ENCODE measurements at places on chromosomes 16 and 17.

- no peak for DNase-seq
Observed at GRCh38 chr16:50276801-50277555, 10.6 kb downstream of the ADCY7 start.

DNA sequence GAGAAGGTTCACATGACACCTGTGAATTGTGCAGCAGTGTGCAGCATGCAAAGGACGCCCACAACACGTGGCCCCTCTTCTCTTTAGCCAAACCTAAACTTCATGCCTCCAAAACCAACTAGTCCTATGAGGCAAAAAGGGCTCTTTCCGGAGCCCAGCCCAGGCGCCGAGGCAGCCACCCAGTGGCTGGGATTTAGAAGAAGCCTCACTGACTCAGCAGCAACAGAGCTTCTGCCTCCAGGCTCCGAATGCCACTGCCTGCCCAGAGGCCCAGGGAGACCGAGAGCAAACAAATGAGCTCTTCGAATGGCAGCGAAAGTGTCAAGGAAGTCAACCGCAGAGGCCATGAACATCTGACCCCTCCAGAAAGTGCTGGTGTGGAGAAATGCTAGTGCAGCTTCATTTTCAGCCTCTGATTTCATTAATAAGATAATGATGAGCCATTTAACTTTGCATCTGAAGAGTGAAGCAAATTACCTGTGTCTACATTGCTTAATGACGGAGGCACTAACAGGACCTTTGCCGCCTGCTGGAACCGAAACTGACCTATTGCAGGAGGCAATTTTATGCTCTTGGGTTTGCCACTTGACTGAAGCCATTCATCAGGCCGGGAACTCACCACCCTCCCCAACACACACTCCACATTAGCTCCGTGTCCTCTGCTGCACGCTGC lies 157.7 kb upstream of the RPL38 start:
- no peak for DNase-seq

GRCh38 chr17:2406903-2407790 lies 6.3 kb upstream of the MNT start:
- DNase-seq = no peak

DNA sequence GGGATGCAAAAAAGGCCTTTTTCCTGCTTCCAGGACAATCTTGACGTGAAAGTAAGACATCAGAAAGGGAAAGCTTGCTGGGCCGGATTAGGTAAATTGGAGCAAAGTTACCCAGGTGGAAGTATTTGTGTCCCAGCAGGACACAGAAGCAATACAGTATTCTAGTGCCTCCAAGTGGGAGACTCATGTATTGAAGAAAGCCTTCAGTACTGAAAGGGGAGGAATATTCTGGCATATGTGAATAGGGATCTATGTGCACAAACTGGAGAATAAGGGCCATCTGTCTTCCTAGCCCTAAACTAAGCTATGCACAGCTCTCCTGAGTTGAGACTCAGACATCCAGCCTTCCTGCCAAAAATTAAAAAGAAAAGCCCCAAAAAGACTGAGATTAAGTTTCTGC lies 327.3 kb upstream of the CDH8 start:
- no peak for DNase-seq

GRCh38 chr17:74059479-74060240 lies 143.8 kb upstream of the RPL38 start:
- no peak for DNase-seq

DNA sequence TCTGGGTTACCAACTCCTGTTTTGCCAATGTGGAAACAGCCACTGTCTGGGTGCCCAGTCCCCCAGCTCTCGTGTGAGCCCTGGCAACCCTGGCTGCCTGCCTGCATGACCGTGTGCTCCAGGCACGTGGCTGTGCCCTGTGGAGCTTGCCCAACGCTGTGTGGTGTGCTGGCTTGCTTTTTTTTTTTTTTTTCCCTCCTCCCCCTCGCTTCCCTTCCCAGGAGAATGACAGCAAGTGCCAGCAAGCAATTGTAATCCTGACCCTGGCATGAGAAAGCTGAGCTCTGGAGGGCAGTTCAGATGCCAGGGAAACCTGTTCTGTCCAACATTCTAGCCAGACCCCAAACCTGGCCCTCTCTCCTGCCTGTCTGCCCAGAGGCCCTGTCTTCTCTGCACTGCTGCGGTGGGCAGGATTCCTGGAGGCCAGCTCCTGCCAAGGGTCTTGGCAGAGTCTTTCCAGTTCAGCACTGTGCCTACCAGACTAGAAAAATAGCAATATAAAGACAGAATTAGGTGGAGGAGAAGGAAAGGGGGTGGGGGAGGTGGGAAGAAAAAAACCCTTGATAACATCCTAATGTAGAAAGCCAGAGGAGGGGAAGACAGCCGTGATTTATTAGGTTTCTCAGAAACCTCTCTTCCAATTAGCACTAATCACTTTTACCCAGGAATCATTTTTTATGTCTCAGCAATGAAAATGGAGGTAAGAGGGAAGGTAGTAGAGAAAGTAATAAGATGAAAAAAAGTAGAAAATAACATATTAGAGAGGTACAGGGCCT lies 9.0 kb downstream of the HLF start:
- peak; percentile 98 for DNase-seq

DNA sequence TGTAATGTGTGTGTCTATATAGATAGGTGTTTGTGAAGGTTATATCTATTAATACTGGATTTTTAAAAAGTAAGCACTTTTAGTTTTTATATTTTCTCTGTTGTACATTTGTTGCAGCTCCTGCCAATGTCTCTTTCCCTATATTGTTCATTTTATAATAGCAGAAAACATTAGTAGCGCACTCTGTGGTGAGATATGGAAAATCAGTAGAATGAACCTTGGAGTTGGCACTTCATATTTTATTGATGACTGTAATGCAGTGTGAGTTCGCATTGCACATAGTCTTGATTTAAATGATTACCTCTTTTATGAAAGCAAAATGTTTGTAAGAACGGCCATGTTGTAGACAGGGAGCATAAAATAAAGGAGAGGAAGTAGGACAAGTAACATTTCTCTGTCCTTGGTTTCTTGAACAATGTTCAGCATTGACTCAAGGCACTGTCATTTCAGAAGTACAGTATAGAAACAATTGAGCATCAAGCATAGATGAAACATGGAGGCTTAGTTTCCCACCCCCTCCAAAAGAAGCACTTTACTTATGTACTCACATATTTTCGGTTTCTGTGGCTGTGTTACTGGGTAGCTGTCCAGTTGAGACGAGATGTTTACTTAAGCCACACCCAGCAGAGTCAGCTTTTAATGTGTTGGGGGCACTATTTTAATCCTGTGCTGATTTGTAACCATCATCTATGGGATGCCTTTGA lies 74.0 kb downstream of the TANC2 start:
- DNase-seq = no peak

- DNase-seq = no peak
Observed at GRCh38 chr17:38325221-38325851, 18.4 kb downstream of the GPR179 start.
